Stimulated activated CD4-positive, alpha-beta T cell treated with anti-CD3 and anti-CD28 coated beads, Interleukin-12 subunit alpha, Interleukin-12 subunit beta, amount 100 ng/mL, for 4 hours (primary cell): ENCODE measurements at places on chromosomes 11 and 22.

GRCh38 chr22:50401907-50402306, 58.8 kb downstream of the PPP6R2 start:
- no peak for DNase-seq

DNA sequence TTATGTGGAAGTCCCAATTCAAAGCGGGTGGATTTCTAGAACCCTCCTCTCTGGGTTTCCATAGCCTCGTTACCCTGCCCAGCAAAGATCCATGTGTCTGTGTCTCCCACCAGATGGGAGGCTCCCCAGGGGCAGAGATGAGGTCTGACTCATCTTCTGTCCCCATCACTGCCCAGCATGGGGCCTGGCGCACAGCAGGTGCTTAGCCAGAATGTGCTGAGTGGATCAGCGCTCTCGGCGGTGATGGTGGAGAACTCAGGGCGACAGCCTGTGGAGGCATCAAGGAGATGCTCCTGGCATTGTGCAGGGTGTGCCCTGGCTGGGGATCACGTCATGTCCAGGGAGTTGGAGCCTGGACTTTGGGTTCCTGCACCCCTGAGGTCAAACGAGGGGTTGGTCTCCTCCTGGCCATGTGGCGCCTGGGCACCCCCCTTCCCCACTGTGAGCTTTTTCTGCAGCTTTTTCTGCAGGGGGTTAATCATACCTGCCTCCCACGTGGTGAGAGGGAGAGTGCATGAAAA, 46.1 kb upstream of the RFPL3 start:
- no peak for DNase-seq

DNA sequence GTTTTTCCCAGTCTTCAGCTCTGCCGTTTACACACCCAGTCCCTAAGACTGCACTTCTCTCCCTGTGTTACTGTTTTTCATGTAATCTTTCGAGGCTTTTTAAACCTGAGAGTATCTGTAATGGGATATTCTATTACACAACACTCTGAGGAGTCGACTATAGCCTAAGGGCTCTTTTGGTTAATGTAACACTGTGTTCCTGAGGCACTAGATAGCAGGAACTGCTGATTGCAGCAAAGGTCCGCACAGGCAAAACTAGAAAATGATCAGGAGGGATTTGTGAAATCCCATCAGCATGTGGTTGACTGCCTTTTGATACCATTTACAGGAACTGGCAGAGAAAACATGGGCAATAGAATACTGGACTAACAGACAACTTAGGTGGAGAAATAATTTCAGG, 512.3 kb upstream of the RAG2 start:
- DNase-seq: no peak

DNA sequence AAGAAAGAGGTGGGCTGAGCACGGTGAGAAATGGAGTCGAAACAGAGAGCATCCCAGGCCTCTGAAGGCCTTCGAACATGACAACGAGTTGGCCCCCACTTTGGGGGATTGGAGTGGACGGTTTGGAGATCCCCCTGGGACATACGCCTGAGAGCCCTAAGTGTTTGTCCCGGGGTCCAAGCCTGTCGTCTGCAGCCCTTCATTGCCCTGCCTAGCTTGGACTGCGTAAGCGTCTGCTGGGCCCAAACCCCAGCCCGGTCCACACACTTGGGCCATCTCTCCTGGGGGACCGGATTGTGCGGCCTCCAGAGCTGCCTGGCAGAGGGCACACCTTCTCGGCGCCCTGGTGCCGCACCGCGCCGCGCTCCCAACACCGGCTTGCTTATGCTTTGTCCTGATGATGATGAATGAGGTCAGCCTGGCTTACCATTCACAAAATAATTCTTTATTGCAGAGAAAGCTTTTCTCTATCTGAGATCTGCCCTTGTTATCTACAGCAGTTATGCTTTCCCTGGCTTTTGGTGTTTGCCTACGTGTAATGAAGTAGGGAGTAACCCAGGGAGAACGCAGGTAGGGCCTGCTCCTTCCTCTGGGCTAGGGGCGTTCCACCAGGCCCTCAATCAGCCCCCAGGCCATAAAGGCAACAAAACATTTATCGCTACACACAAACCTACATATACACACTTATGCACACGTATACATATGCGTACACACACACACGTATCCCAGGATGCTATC, 85.9 kb upstream of the PPARA start:
- no peak for DNase-seq

DNA sequence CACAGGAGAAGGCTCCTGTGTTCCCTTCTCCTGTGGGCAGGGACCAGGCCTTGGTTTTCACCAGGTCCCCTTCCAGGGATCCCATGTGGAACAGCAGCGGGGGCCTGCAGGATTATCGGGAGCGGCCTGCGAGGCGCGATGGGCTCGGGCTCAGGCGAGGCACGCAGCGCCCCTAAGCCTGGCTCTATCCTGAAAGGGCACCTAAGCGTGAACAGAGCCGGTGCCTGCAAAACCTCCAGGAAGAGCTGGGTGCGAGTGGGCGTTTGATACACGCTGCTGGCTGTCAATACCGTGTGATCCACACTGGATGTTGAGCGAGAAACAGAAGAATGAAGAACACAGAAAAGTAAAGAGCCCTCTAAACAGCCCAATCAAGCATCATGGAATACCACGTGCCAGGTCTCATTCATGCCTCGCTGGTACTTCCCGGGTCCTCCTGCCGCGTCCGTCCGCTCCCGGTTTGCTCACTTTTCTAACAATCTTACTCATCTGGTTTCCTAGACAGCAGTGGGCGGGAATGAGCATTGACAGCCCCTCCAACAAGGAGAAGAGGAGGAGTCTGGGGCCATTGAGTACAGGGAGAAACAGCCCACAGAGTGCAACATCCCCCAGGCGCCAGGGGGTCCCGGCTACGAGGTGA, 12.5 kb downstream of the OSBPL5 start:
- DNase-seq: no peak

- no peak for DNase-seq
Measured at GRCh38 chr22:45321827-45322226, 12.1 kb downstream of the FAM118A start.

DNA sequence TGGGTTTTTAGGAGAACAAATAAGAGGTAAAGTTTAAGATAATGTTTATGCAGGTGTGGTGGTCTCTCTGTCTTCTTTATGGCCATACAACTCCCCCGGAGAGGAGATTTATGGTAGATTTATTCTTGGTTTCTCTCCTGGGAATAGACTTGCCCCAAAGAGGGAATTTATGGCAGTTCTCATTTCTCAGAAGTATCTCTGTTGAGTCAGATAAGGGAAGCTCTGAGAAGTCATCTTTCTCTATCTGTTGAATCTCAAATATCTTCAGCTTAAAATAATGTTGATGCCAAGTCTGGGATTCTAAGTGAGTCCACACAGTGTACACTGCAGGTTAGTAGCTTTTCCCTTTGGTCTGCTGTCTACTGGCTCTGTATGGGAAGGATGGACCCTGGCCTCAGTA, 276.4 kb upstream of the PLET1 start:
- DNase-seq: no peak
